ENCODE measurements at places on chromosomes 5 and 9.

DNA sequence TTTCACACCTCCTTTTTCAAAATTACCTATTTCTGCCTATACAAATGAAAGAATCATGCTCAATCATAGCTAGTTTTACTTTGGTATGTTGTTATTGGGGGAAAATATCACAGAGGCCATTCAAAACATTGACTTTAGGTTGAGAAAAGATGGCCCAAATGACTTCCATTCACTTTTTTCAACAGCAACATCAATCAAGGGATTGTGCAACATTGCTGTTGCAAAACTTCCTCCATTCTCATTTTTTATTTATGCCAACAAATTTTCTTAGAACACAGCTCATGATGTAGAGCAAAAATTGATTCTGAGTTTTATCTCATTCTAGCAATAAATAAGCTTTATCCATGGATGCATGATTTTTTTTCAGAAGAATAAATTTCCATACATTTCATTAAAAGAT is 93.6 kb upstream of the RORB start:
- DNase-seq, result no peak

- no peak for DNase-seq
Observed at GRCh38 chr9:123484130-123484529, 128.1 kb downstream of the CRB2 start.

DNA sequence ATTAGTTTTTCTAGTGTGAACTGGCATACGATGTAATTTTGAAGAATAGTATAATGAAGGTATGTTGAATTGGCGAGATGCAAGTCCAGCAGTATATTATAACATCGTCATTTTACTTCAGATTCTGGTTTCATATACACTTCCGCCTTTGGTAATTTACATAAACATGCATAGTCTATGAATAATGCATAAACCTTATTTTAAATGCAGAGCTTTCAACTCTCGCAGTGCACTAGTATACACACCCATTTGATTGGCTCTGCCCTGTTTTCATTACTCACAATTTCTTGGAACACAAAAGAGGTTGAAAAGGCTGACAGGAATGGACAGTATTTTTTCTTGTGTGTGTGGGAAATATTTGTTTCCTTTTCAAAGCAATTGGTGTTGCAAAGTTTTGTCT is 128.9 kb upstream of the CCNH start:
- DNase-seq, result no peak

GRCh38 chr5:56616454-56617160 is 198.7 kb upstream of the MAP3K1 start:
- no peak for DNase-seq

DNA sequence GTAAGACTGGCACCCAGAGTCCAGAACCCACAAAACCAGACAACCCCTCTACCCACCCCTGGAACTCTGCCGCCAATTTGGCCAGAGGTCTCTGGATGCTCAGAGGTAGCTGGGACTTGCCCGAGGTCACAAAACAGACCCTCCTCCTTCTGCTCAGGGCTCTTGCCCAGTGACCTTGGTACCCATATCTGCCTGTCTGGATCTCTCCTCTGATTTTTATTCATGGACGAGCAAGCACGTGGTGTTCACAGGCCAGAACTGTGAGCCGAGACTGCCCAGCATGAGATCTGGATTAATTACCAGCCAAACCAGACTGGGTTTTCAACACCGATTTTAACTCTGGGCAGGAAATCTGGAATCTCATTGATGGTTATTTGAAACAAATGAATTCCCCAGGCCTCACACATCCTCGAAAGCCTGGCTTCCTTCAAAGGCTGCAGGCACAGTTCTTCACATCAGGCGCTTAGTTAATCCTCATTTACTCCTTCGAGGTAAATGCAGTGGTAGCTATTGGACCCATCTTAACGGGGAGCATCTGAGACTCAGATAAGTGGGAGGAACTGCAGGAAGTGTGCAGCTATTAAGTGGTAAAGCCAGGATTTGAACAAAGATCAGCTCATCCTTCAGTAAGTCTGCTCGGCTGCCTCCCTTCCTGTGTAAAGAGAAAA is 21.4 kb downstream of the COL27A1 start:
- DNase-seq, result no peak

- no peak for DNase-seq
Observed at GRCh38 chr5:8185852-8186251, 316.9 kb downstream of the MTRR start.

GRCh38 chr5:59661954-59662615 is 231.4 kb downstream of the PDE4D start:
- DNase-seq, result no peak

DNA sequence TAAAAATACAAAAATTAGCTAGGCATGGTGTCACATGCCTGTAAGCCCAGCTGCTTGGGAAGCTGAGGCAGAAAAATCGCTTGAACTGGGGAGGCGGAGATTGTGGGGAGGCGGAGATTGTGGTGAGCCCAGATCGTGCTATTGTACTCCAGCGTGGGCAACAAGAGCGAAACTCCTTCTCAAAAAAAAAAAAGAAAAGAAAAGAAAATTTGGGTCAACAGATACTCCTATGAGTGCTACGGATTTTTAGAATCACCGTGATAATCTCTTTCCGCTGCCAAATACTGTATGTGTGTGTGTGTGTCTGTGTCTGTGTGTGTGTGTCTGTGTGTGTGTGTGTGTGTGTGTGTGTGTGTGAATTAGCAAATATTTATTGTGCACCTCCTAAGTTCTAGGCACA is 64.4 kb downstream of the ARRDC3 start:
- DNase-seq, result no peak

DNA sequence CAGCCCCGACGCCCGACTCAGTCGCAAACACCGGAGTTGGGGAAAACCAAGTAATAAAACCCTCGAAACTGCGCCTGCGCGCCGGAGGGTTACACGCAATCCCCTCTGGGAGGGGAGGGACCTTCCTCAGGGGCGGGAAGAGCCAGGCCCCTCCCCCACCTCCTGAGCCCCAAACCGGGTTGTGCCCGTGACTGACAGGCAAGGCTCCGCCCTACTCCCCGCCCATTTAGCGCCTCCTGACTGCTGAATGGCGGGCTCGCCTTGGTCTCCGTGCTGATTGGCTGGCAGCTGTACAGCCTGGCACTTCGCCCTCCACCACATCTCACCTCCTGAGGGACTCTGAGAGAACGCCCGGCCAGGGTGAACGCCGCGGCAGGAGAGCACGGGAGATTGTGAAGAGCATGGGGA is at the start of gene PRDM9:
PRDM9 (plus strand) TSS at position 332 of the 408 bp plus-strand sequence. CDS start 1,425 bp downstream, outside the sequence.
- DNase-seq, result no peak

DNA sequence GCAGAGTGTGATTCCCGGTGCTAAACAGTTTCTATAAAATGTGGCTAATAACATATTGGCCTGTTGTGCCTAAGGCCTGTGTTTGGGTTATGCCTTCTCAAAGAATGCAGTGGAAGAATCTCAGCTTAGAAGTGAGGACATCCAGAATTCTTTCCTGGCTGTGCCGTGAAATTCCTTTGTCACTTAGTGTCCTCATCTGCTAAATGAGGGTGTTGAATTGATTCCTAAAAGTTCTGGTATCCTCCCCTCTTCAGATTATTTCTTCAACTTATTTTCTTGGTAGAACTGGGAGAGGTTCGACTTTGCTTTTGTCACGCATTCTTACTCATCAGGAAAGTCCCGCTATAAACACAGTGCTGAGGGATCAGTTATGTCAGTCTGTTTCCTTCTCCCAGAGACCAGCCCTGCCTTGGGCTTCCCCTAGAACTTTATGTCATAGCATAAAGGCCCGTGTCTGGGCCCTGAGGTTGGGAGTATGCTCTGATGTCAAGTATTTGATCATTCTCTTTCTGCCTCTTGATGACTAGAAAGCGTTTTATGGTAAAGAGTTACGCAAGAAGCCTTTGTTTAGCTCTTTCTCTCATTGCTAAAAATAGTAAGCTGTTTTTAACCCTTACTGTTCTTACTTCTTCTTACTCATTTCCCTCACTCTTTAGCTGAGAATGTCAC is 29.5 kb downstream of the MTAP start:
- DNase-seq, result no peak

GRCh38 chr9:138009016-138009802 is 131.6 kb downstream of the CACNA1B start:
- no peak for DNase-seq

DNA sequence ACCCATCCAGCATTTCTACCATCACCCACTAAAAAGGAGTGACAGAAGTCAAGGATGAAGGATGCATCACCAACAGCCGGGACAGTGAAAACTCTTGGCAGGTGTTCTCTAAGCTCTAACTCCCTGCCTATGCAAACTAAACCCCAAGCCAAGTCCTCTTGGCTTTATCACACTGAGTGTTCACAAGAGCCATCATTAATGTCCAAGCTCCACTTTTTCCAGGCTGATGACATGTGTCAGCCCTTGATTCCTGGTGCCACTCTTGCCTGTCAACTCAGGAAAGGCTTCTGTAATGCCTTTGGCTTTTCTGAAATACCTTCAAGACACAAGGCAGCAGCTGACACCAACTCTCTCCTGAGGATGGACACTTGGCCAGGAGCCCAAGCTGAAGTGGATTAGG is 86.9 kb downstream of the NR6A1 start:
- no peak for DNase-seq

DNA sequence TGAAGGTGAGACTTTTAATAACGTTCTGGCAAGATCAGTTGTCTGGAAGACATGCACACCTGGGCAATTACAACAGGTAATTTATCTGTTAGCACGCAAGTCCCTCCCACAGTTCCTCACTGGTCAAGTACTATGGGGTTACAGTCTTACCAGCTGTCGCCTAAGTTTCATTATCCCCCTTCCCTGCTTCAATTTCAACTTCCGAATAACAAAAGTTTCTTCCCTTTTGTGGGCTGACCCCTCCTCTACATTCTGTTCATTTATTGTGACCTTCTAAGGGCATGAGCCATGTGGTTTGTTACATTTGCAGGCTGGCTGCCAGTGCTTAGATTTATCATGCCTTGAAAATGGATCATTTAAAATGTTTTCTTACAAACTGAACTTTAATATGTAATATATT is 16.5 kb downstream of the GAPT start:
- DNase-seq, result no peak

DNA sequence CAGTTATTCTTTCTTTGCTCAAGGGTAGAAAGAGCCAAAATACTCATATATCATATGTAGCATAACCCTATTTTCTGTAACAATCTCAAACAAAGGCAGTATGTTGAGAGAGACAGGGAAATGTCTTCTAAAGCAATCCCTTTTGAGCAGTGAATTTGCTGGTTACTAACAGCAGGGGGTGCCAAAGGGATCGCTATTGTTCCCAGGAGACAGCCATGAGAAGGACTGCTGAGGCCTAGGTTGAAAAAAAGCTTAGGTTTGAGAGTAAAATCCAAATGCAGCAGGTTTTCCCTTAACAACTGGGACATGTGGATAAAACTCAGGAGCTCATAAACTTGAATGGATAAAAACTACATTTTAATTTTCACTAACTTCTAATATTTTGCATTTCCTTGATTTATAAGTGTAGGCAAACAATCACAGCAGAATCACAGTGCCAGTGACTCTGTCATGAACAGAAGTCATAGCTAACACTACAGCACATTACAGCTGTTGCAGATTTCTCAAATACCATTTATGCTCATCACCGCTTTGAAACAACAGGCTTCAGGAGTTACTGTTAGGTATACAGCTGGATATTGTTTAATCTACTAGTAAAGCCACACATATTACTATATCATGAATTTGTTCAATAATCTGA is 148.4 kb downstream of the MAPKAP1 start:
- DNase-seq, result no peak

GRCh38 chr5:74541381-74541781 is 99.1 kb downstream of the ENC1 start:
- no peak for DNase-seq

DNA sequence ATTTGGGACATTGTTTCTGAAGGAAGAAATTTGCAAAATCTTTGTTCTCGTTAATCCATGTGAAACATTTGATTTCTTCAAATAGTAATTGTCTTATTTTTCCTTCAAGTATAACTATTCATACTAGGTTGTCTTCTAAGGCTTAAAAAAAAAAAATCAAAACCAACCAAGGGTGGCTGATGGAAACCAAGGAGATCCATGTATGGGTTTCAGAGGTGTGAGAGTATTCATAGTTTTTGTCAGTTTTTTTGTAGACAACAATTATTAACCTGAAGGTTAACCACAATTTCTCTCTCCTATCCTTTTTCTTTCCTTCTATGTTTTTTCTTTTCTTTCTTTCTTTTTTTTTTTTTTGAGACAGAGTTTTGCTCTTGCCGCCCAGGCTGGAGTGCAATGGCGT is 35.4 kb downstream of the KDM4C start:
- no peak for DNase-seq

- DNase-seq, result no peak
Observed at GRCh38 chr5:124602925-124603650, 143.4 kb downstream of the ZNF608 start.

DNA sequence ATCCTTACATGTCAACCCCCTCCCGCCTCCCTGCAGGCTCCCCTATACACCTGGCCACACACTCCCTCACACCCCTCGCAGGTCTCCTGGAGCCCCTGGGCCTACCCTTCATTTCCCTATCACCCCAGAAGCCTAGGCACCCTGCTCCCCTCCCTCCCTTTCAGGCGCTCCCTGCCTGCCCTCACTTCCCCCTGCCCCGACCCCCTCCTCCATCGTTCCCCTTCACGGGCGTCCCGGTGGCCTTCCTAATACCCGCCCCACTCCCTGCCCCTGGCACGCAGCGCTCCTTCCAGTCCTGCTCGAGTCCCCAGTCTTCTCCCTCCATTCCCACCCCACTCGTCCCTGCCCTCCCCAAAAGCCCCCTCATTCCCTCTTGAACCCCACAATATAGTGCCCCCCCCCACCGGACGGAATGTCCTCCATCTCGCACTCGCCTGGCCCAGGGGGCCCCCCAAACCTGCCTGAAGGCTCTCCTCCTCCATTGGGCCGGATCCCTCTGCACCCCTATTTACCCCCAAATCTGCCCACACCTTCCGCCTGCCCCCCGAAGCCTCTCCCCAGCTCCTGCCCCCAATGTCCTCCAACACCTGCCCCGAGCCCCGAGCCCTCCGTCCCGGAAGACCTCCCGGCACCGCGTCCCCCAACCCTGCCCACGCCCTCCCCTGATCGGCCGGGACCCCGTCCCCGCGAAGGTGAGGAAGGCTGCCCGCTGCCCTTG is 746 bp downstream of the STRBP start:
- no peak for DNase-seq

GRCh38 chr5:178433273-178433775 is 156.9 kb downstream of the COL23A1 start:
- DNase-seq, result no peak

DNA sequence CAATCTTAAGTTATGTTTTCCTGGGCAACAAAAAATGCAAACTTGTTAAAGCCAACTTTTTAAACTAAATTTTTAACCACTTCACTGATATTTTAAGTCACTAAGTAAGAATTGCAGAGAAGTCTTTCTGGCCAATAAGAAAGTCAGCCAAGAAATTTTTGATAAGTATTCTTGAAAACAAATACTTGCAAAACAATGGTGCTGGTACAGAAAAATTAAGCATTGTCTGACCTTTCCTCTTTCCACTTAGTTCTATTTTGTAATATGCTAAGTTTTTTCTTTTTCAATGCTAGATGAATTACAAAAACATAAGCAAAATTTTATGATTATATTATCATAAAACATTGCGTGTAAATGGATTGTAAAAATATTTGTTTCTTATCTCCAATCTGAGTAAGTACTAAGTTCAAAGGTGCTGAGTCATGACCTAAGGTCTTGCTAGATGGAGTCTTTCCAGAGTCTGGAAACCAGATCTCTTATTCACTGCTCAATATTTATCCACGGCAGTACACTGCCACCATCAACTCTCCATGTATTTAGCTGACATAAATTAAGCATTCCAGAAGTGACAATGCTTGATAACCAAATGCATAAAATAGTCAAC is 139.7 kb downstream of the MEF2C start:
- no peak for DNase-seq

- DNase-seq, result no peak
Observed at GRCh38 chr9:36980148-36980974, 53.7 kb downstream of the PAX5 start.

GRCh38 chr9:11352612-11353011 is 739.8 kb upstream of the PTPRD start:
- no peak for DNase-seq
